ENCODE measurements at places on chromosomes 7 and 10.

DNA sequence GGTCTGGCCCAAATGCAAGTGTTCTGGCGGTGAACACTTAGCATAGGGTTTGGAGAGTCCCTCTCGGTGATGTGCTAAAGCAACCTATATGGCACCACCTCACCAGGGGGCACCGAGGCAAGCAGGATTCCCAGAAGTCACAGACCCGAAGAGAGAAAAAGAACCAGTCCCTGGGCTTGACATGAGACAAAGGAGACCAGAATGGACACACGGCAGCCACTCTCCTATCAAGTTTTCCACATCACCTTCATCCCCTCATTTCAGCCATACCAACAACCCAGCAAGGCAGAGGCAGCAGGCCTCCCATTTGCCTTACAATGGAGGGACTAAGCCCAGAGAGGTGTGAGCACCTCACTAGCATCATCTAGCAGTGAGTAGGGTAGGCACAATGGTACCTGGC, 19.7 kb downstream of the GPRIN2 start:
- DNase-seq = no peak

DNA sequence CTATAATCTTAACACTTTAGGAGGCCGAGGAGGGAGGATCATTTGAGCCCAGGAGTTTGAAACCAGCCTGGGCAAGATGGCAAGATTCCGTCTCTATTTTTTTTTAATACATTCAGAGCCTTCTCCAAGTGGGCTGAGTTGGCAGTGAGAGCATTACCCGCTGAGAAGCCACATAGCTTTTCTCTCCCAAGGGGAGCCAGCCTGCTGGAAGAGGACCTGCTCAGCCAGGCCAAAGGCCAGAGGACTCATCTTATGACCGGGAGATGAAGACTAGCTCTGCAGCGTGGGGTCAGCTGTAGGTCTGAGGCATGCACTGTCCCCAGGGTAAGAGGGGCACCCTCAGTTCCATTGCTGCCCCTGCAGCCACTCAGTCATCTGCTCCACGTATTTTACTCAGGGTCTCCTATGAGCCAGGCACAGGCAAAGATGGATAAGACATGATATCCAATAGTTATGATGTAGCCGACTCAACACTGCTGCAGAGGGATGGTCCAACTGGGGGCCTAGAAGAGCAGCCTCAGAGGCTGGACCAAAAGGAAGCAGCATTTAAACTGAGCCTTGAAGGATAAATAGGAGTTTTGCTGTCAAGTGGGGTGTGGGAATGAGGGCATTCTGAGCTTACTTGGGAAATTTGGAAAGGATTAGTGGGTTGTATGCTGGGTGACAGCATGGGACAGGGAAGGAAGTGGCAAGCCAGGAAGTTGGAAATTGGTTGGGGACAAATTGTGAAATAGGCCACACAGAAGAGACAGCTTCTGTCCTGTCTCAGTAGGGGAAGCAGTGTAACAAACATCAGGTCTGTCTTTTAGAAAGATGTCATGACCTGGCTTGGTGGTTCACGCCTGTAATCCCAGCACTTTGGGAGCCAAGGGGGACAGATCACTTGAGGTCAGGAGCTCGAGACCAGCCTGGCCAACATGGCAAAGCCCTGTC, 1.6 kb upstream of the MARVELD1 start:
- DNase-seq = no peak

GRCh38 chr10:71252220-71252619, 39.9 kb downstream of the UNC5B start:
- peak; percentile 20 for DNase-seq

DNA sequence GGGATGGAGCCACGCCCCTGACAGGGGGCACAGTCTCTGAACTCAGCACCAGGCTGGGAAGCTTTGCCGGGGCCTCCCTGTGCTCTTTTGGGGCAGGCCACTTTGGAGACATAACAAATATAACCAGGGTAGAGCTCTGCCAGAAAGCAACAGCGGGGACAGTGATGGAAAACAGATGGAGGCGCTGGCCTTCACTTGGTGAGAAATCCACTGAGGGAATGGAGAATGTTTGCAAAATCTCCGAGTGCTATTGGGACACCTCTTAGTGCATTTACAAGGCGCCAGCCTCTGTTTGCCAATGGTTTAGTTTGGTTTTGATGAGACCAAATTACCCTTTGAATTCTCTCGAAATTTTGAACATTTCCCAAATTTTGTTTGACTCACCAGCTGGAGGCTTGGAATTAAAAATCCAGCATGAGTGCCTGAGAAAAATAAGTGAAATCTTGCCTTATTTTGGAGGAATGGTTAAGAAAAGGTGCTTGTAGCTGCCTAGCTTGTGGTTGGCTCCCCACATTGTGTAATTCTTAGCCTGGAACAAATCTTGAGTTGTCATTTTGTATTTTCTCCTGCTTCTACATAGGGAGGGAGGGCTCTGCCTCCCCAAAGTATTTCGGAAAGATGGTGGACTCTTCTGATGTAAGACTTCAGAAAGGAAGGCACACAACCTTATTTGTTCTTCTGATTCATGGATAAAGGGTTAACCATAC, 980.5 kb downstream of the LRMDA start:
- no peak for DNase-seq

DNA sequence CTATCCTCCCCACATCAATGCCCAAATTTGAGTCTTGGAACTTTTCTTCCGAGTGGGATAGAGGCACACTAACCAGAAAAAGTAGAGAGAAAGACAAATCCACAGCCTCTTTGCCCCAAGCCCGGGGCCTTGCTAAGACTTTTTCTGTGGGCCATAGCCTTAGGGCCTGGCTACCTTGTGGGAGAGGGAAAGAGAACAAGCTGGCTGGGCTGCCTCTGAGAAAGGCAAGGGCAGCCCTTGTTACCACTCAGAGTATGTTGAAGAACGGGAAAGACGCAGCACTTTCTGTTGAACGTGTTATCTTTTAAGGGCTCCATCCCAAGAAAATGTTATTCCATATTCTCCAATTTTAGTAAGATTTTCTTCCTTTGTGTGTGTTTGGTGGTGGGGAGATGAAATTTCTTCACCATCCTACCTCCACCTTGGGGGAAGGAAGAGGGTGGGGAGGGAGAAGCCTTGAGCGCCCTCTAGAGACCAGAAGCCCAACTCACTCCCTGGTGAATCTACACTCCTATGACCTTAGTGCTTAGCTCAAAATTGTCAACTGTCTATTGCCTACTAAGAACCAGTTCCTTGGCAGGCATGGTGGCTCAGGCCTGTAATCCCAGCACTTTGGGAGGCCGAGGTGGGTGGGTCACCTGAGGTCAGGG, 3.9 kb upstream of the NRF1 start:
- peak; percentile 90 for DNase-seq

DNA sequence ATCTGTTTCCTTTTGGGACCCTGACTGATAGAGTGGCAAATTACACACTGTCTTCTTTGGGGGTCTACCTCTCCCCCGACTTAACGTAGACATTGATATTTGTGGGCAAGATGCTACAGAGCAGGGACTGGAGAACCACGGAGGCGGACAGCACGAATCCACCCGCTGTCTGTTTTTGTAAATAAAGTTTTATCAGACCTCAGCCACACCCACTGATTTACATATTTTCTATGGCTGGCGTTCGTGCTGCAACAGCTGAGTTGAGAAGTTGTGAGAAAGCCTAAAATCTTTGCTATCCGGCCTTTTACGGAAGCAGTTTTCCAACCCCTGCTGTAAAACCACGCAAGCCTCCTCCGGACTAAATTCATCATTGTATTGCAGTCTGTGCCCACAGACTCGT, 17.2 kb upstream of the SLC35B4 start:
- no peak for DNase-seq

Data from HuH-7 (cell line).